ENCODE measurements at places on chromosomes 16 and 17. TPM values are rescaled to one million over a fixed set of nuclear protein-coding genes. Genes with fewer than 3 reads are reported as not detected.

The SIRT7 gene
- 17.7 TPM for total RNA-seq

The FN3K gene
- total RNA-seq: 57.2 TPM

The PLLP gene
- total RNA-seq: 121 TPM

The SLC12A3 gene
- total RNA-seq: not detected

The TRPV3 gene
- total RNA-seq: 13.0 TPM

- DNase-seq: no peak
Observed at GRCh38 chr16:88570691-88571092, 489 bp downstream of the ZC3H18 start.

- DNase-seq: no peak
Observed at GRCh38 chr17:57551321-57552079, 193.6 kb downstream of the CCDC182 start.

DNA sequence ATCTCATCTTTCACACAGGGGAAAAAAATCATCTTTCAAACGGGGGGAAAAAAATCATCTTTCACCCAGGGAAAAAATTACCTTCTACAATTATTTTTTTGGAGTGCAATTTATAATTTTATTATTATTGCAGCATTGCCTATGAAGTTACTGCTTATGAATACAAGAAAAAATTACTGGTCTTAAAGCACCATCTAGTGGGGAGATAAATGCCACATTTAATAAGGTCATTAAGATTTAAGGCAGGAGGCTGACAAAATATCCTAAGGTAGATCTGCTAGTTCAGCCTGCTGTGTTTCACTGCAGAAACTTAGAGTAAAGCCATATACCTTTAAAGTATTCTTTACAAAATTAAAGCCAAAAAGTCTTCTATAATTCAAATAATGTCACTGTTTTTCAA is 13.7 kb downstream of the SHCBP1 start:
- no peak for DNase-seq

GRCh38 chr17:37488607-37489196 is 989 bp upstream of the DUSP14 start:
- peak; percentile 77 for DNase-seq

DNA sequence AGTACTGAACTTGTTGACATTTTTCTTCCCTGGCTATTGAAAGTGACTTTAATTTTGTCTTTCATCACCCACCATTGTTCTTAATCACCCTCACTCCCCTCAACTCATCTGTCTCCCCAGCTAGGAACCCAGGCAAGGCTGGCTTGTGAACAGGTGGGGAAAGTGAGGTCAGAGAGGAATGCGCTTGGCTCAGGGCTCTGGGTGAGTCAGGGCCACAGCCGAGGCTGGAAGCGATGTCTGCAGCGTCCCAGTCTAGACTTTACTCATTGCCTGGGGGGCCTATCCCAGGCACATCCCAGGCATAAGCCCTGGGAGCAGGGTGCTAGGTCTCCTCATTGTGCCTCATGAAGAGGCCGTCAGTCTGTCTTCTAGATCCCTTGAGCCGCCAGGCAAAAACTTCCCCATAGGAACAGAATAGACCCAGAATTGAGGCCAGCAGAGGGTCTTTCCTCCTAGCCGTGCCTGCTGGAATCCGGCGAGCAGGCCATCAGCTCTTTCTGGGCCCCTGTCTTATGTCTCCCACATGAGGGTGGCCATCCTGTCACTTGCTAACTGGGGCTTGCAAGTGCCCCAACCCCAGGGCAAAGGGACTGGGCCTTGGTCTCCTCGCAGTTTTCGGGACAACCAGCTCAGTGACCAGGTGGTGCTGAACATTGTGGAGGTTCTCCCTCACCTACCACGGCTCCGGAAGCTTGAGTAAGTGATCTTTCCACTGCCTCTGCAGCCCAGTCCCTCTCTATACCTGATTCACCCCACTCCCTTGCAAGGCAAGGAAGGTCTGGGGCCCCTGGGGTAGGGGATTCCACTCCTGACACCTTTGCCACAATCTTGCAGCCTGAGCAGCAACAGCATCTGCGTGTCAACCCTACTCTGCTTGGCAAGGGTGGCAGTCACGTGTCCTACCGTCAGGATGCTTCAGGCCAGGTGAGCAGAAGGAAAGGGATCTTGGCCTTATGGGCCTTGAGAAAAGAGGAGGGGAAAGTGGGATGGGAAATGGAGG is 40.1 kb downstream of the NLRC5 start:
- no peak for DNase-seq

DNA sequence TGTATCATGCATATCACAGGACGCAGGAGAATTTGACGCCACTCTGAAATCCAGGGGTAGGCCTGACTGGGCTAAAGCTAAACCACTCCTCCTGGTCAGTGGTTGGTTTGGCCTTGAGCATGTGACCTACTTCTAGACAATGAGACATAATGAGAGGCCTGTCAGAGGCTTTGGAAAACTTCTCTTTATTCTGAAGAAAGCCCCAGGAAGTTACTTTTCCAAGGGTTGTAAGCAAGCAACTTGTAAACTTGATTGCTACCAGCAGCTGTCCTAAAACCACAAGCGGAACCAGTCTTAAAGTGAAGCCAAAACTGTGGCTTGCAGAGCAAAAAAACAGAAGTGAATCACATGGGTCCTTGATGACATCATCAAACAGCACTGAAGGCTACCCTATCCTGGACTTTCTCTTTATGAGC is 138.2 kb upstream of the COX10 start:
- no peak for DNase-seq

DNA sequence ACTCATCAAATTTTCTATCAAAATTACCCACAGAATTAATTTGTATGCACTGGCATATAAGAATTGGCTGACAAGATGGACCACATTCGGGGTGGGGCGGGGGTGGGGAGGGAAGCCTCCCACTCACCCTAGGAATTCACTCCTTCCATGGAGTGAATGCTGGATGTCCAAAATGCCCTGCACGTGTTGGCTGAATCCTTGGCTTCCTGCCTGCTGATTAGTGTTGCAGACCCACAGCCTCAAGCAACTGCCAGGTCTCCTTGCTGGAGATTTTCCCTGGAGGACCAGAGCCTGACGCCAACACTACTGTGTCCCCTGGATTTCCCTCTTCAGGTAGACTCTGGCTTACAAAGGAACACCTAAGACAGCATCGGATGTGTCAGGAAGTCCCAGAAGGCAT is 575.7 kb upstream of the CDH11 start:
- DNase-seq: no peak

DNA sequence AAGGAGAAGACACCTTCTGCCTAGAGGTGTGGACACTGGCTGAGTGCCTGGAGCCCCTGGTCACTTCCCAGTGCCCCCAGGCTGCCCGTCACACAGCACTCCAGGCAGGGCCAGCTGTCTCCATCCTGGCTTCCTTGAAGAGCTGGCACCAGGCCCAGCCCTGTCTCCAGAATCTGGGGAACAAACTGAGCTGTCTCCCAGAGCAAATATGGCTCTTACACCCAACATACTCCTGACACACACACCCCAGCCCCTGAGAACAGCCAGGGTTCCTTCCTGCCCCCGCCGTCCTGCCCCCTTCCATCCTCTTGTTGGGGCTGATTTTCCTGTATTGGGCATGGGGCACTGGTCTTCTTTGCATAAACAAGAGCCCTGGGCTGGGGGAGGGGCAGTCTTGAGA is 9.1 kb downstream of the NHERF1 start:
- no peak for DNase-seq

DNA sequence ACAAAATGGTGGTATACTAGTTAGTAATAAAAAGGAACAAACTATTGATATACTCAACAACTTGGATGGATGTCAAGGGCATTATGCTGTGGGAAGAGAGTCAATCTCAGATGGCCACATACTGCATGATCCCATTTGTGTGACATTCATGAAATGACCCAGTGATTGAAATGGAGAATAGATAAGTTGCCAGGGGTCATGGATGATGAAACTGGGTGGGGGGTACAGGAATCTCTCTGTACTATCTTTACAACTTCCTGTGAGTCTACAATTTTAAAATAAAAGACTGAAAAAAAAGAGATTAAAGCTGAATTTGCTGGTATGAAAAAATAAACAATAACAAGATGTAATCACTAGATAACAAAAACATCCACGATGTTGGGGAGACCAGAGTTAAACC is 70.5 kb upstream of the CDYL2 start:
- DNase-seq: no peak

DNA sequence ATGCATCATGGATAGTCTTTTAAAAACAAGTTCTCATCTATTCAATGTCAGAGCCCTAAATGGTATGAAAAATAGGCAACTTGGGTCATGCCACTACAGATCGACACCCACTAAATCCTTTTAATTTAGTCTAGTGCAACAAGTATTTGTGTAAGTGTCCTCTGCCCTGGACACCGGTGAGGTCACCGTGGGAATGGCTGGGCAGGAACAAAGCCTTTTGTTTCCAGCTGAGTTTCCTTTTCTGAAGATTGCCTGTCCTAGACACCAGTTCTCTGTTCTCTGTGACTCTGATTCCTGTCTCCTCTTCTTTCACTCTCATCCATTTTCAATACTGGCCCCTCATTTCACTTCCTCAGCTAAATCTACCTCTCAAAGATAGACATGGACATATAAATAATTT is 446.5 kb downstream of the MAF start:
- DNase-seq: no peak

DNA sequence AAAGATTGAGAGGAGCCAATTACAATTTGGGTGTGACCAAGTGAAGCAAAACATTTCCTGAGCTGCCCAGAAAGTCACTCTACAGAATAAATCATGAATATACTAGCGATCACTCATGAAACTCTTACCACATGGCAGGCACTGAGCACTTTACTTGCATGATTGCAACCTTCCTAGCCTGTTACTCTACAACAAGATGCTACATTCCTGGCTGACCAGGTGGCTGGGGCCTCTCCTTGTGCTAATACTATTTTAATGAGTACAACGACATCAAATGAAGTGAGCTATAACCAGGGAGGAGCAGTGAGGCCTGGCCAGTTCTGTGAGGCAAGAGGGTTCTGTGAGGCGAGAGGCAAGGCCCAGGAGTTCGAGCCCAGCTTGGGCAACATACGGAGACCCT is 75.2 kb downstream of the CPPED1 start:
- no peak for DNase-seq

DNA sequence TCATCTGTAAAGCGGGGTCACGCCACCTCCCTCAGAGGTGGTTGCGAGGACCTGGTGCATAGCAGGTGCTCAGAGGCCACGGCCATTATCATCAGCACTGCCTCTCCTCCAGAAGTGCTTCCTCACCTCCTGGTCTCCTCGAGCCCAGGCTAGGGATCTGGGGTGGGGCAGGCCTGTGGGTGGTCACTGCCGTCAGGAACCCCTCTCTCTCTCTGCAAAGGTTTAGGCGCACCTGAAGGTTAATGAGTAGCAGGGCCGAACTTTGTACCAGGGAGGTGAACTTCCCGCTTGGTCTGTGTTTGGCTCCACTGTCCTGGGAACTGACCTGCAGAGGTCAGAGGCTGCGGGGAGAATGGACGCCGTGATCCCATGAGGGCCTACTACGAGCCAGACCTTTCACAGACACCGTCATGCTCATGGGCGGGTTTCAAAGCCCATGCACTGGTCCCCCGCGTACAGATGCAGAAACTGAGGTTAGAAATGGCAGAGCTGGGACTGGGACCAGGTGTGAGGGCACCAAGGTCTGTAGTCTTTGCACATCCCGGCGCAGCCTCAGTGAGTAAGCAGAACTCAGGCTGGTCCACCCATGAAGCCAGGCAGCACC is 13.8 kb downstream of the JUP start:
- DNase-seq: no peak

GRCh38 chr17:62178579-62178978 is 113.5 kb upstream of the MED13 start:
- no peak for DNase-seq

DNA sequence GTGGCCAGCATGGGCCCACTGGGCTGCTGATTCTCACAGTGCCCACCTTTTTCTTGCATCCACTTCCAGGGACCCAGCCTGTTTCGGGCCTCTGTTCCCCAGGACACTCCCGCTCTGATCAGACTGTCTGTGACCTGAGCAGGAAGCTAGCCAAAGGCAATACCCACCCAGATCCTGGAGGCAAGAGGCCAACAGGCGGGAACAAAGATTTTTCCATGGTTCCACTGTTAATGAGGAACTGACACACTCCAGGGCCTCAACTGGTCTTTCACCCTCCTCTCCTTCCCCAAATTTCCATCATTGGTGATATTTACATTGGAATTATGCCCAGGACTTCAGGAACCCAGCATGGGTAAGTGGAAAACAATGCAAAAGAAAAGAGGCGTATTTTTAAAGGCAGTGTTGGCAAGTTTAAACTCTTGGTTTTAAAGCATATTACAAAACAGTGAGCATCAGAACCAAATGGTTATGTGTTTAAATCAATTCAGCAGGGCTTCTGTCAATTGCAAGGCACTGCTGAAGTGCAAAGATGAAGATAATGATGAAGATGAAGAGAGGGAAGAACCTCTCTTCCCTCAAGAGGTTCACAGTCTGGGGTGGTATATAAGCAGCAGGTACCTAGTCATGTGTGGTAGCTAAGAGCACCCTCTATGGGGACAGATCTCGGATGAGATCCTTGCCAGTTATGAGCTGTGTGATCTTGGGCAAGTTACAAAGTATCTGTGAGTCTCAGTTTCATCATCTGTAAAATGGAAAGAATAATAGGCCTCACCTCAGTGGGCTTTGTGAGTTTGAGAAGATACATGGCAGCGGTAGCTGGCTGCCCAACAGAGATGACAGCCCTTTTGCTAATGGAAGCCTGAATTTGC is 14.4 kb upstream of the ATP2A3 start:
- DNase-seq: no peak

GRCh38 chr16:23670137-23670776 is 8.4 kb upstream of the PLK1 start:
- DNase-seq: no peak

DNA sequence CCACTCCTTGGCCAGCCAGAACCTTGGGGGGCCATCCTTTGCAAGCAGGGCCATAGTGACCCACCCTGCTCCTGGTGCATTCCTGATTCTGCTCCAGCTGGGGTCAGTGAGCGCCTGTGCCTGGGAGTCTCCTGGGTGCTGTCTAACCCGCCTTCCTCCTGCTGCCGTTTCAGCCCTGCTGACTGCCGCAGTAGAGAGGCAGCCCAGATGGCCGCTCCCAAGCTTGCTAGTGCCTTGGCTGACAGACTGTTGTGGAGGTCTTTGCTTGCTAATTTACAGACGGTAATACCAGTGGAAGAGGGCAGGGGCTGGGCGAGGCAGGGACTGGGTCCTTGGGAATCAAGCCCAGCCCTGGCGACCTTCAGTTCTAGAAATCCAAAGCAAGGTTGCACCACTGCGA is 99.6 kb downstream of the SOCS1 start:
- DNase-seq: no peak

- DNase-seq: no peak
Observed at GRCh38 chr16:30085247-30085646, 6.5 kb downstream of the TBX6 start.

- DNase-seq: peak; percentile 88
Observed at GRCh38 chr16:70691223-70692129, 5.6 kb upstream of the MTSS2 start.
